ENCODE measurements at places on chromosomes 2 and 18.

DNA sequence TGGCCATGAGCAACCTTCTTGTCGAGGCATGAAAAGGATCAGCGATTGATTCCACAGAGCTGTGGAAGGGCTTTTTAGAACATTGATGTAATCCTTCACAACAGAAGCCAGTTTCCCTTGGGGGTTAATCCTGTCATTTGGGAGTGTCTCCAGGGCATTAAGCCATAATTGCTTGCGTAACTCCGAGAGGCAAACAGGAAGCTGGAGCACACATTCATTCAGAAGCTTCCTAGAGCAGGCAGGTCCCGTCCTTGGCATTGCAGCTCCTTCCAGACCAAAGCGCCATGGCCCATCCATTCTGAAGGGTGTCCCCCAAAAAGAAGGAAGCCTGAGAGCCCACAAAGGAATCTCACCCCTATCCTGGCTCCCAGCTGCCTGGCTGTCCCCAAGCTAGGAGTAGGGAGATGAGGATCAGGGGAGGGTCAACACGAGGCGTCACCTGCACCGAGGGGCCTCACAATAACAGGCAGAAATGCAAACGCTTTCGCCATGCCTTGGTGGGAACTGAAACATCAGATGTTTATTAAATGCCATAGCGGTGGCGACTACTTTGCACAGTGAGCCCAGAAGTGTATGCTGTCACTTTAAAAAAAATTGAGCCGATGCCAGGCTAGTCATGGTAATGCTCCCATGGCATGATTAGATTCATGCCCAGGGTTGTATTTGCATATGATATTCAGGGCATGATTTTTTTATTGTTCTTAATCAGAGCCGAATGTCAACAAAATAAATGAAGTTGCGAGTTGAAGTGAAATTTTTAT is 339.4 kb downstream of the BCL11A start:
- DNase-seq, result no peak

DNA sequence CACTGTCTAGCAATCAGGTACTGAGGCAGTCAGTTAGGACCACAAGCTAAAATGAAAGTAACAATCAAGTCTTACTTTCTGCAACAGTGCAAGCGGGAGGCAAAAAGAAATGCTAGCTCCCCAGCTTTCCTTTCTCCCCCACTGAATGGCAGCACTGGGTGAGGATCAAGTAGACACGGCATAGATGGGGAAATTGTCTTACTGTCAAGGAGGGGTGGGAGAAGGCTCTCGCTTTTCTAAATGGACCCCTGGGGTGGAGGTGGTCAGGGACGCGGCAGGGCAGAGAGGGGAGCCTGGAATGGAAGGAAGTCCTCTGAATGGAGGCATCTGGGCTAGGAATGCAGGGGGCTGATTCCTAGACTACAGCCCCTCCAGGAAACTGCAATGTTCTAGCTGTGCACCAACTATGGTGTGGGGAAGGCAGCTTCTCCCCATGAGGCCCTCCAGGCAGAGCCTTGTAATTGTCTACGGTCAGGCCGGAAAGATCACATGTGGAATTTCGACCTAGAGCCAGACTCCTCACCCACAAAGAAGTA is 24.3 kb downstream of the METTL8 start:
- no peak for DNase-seq

GRCh38 chr2:1553671-1554295 is 140.5 kb downstream of the TPO start:
- peak; percentile 76 for DNase-seq

- DNase-seq, result no peak
Measured at GRCh38 chr2:180520921-180521581, 459.4 kb upstream of the UBE2E3 start.

GRCh38 chr2:173033084-173033483 is 42.6 kb upstream of the MAP3K20 start:
- DNase-seq, result no peak

DNA sequence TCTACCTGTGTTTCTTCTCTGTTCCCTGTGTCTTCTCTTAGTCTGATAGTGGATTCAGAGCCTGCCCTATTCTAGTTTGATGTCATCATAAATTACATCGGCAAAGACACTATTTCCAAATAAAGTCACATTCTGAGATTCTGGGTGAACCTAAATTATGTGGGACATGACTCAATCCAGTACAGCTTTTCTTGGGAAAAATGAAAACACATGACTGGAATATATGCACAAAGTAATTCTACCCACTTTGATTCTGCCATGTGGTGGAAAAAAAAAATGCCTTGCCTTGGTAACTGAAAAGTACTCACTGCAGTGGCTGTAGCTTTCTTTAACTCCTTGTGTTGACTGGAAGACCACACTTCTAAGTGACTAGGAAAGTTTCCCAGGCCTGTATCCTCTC is 73.7 kb downstream of the LRATD1 start:
- DNase-seq, result no peak

DNA sequence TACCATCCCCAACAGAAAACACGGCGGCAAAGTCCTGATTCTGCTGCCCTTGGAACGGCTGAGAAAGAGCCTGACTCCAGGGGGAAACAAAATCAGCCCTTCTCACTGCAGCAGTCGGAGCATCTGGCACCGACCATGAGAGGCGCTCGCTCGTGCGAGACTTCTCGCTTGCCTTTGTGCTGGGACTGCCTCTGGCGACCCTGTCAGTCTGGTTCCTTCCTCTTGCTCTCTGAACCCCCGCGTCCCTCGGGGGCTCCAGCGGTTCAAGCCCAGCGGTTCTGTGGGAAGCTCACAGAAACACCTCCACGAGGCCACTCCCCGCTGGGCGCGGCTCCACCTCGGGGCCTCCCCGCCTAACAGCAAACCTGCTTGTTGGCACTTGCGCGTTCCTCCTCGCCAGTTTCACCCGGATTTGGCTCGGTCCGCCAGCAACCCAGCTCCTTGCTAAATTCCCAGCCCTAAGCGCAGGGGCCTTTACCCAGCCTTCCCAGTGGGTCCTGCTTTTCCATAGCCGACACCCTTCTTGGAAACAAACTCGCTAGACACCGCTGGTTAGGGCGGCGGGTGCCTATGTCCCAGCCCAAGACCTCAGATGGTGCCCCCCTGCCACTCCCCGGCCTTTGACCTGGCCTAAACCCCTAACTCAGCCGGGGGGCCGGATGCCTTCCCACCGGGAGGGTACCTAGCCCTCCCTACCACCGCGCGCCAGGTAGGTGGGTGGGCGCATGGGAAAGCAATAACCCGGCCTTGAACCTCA is 2.2 kb downstream of the RND3 start:
- DNase-seq, result no peak

GRCh38 chr2:113972766-113973165 is 82.9 kb downstream of the ACTR3 start:
- no peak for DNase-seq

DNA sequence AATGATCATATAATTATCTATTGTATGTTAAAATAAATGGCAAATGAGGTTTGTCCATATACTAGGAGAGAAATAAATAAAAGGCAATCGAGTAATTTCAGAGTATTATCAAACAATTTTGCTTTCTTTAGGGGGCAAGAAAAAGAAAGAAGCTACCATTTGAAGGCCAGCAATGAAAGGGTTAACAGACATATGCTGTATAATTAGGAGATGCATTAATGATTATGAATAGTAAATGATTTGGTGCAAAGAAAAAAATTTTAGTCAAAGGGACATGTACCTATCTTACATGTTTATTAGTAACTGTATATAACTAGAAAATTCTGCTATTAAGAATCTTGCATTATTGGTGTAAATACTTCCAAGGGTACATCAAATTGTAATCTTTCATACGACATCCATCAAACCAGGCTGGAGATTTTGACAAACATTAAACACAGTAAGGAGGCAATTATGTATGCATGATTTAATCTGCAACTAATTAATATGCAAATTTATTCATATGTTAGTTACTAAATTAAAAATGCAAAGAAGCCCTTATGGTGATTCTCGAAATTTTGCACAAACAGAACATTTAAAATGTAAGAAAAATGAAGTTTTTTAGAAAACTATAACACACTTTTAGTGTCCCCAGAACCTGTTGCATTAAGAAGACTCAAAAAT is 251.4 kb downstream of the TCF4 start:
- no peak for DNase-seq

- no peak for DNase-seq
Measured at GRCh38 chr2:17620841-17621240, 80.3 kb downstream of the VSNL1 start.

- no peak for DNase-seq
Measured at GRCh38 chr2:79982445-79982844, 322.1 kb downstream of the LRRTM1 start.

- DNase-seq, result no peak
Measured at GRCh38 chr2:152730591-152731333, 12.3 kb downstream of the ARL6IP6 start.

- no peak for DNase-seq
Measured at GRCh38 chr2:218885981-218886947, 5.6 kb downstream of the WNT10A start.

GRCh38 chr2:156792242-156792840 is 356.2 kb downstream of the GPD2 start:
- no peak for DNase-seq
